ENCODE measurements at places on chromosomes 12 and 14.

DNA sequence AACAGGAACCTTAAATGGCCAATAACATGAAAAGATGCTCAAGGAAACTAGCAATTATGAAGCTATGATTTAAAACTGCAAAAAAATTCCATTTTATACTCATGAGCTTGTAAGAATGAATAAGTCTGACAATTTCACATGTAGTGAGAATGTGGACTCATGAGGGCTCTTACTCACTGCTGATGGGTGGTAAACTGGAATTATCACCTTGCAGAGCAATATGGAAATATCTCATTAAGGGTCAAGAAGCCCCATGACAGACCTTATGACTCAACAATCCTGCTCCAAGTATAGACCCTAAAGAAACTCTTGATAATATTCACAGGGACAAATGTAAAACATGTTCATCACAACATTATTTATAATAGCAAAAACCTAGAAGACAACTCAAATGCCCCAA is 23.5 kb upstream of the SMAGP start:
- DNase-seq, result no peak

- no peak for DNase-seq
Measured at GRCh38 chr14:52146504-52146903, 77.6 kb upstream of the NID2 start.

DNA sequence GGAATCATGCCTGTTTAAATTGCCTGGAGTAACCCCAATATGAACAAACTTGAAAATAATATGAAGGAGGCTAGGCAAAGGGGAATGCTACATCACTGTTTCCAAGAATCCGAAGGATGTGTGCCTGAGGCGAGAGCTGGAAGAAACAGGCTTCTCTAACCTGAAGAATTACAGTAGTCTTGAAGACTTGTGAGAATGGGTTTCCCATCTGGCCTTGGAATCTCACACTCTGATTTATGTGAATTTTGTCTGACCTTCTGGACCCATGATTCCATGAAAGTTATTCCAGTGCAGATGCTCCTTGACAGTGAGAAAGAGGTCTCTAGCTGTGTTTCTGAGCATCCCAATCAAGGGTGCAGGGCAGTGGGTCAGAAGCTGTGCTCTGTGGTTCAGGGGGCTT is 122.1 kb upstream of the PARP11 start:
- no peak for DNase-seq

GRCh38 chr12:53829130-53829819 is 77.5 kb upstream of the CISTR start:
- DNase-seq, result no peak

- no peak for DNase-seq
Measured at GRCh38 chr14:91127401-91127801, 13.5 kb downstream of the DGLUCY start.

DNA sequence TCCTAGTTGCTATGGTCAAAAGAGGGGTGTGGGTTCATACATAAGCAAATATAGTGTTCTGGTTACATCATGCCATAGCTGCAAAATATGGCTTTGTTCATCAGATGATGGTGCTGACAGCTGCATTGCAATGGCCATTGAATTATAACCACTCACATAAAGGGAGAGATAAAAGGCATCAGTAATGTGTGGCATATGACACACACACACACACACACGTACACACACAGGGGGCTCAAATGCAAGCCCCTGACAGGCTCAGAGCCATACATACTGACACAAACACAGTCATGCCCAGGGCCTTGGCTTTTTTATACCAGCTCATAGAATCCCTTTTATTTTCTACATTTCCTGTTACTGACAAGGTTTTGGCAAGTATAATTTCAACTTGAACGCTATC is 698.9 kb downstream of the BCL11B start:
- DNase-seq, result no peak

DNA sequence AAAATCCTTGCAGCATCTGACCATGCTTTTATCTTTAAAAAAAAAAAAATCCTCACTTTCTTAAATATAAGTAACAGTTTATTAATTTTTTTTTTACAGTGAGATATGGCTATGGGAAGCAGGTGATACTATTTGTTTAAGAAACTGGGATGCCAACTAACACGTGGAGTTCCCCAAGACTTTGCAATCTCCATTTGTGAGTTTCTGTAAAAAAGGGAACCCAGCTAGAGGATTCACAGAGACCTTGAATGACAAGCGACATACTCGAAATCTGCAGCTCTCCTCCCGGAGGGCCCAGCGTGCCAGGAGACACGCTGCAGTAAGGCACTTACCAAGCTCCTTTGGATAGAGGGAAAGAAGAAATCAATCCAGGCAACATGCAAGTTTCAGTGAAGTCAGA is 30.1 kb downstream of the SLC15A4 start:
- no peak for DNase-seq

- DNase-seq, result no peak
Measured at GRCh38 chr12:52860102-52860823, 11.5 kb upstream of the KRT78 start.

GRCh38 chr14:32137313-32137712 is 60.2 kb downstream of the ARHGAP5 start:
- DNase-seq, result no peak
